ENCODE measurements at places on chromosomes 2 and 18.

GRCh38 chr18:75635096-75635495, 207.6 kb upstream of the SMIM21 start:
- DNase-seq = no peak

- DNase-seq = no peak
These were observed 373.1 kb upstream of the NETO1 start for GRCh38 chr18:73240899-73241298.

DNA sequence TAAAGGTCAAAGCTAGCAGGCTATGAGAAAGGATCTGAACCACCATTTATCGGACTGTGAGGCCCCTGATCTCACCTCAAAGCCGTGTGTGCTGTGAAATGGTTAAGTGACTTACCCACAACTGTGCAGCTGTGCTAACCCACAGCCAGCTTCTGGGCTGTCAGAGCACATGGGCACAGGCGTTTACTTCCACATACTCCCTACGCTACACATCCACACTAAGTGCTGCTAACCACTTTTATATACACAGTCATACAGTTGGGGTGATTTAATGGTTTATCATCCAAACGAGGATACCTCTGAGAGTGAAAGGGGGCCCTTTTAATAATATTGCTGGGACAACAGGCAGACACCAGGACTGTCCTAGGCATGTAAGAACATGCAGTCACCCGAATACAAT, 37.3 kb downstream of the CYRIA start:
- peak; percentile 76 for DNase-seq

DNA sequence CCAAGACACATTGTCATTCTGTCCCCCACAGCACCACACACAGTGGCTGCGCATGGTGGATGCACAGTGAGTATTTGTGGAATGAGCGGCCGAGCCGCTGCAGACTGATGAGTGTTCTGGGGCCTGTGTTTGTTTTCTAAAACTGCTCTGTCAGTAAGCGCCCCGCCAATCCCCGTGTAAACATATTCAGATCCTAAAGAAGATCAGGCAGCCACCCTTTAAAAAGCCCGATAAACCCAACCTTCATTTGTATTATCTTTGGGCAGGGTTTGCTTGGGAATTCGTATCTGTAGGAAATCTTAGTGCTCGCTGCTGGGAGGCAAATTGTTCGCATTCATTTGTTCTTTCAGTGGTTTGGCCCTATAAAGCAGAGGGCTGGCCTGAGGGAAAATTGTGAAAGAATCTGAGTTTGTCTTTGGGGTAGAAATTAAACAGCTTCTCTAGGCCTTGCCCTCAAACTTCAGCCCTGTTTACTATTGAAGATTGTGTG, 68.6 kb downstream of the TGOLN2 start:
- DNase-seq = peak; percentile 59

GRCh38 chr2:16006537-16007166, 66.3 kb downstream of the MYCN start:
- no peak for DNase-seq

GRCh38 chr2:199197448-199197847, 260.3 kb downstream of the SATB2 start:
- no peak for DNase-seq

DNA sequence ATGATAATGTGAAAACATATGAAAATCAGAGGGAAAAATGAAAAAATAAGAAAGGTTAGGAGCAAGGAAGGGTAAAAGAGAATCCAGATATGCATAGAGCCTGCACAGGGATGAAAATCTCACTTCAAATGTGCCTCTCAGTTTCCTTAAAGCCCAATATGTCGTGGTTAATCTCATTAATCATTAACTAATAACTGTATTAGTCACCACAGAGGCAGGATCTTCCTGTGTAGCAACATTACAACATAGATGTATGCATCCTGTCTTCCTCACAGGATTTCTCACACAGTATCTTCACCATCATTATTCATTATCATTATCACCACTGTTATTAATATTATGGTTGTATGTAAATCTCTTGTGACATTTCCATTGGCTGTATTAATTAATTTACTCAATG, 361.2 kb upstream of the SOX11 start:
- no peak for DNase-seq

DNA sequence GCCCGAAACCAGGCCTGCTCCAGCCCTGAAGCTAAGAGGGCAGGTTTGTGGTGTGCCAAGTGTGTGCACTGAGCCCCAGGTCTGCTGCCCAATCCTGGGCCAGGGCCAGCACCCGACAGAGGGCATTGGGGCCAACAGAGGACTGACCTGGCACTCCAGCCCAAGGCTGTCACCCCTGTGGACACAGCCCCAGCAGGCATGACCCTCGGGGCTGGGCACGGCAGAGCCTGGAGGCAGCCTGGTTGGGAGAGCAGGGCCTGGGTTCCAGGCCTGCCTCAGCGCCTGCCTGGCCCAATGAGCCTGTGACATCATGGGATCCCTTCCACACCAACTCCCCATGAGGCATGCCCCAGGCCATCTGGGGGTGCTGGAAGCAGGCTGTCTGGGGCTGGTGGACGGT, 10.8 kb upstream of the SNED1 start:
- DNase-seq = no peak

- DNase-seq = no peak
These were observed 80.5 kb downstream of the LYPD6 start for GRCh38 chr2:149410701-149411484.

DNA sequence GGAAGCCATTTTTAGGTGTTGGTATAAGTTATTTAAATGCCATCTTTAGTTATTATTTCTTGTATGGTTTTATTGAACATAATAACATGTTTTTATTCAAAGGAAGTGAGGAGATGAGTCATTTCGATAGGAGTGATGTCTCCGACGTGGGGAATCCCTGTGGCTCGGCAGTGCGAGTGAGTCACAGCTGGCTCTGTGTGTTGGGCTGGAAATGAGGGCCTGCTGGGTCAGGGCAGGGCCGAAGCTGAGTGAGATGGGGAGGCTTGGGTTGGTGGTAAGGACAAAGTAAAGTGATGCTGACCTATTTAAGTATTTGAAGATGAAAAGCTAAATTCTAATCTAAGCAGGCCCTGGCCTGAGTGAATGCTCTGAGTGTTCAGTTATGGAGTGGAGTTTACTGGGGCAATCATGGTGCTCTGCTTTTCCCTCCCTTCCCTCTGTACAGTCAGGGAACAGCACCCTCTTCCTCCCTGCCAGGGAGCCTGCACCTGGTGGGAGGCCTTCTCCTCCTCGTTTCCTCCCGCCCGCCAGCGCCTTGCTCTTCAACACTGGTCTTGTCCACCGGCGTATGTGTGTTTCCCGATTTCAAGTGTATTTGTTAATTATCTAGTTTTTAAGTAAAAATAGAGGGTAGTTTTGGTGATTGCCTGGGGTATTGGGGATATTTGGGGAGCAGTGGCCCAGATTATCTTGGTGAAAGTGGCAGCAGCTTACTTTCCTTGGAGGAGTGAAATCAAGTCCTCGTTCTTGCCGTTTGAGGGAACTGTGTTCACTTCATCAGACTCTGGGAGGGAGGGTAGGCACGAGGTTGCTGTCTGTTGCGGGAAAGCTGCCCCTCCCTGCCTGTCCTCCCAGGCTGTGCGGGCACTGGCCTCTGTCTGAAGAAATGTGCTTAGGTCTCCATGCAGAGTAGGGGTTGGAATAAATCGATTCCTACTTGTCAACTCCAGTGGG, 157.0 kb downstream of the LDLRAD4 start:
- no peak for DNase-seq
